GM12865 (cell line): ENCODE measurements at places on chromosomes 5 and 9.

GRCh38 chr9:93020771-93021670 lies 37.5 kb upstream of the SUSD3 start:
- DNase-seq, result no peak

GRCh38 chr5:43514471-43514815 lies 505 bp downstream of the C5orf34 start:
- DNase-seq, result no peak

DNA sequence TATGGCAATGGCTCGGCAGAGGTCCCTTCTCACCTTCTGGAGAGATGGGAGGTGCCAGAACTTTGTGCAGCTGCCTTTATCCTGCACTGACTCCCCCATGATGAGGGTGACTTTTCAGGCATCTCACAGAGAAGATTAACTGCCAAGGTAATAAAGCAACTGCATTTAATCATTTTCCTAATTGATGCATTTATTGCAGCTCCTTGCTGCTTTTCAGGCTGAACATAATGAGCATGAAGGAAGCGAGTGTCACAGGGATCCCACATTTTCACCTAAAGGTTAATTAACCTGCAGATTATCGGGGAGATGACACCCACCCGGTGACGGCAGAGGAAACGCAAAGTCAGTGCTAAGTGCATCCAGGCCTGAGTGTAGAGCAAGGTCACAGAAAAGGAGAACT lies 154.3 kb downstream of the ICE1 start:
- DNase-seq, result no peak

DNA sequence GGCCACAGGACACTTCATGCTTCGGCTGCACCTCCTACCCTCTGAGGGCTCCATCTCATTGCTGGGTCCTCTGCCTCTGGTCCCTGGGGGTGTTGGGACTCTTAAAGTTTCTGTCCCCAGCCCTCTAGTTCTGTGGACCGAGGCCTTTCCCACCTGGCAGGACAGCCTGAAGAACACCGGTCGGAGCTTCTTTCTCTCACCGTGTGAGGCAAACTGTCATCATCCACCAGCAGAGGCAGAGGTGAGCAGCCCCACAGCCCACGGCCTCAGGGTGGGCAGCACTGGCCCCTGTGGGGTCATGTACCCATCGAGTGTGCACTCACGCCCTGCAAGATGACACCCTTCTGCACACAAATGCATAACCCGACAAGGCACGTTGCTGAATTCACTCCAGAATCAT lies 49.9 kb downstream of the IRX2 start:
- no peak for DNase-seq

DNA sequence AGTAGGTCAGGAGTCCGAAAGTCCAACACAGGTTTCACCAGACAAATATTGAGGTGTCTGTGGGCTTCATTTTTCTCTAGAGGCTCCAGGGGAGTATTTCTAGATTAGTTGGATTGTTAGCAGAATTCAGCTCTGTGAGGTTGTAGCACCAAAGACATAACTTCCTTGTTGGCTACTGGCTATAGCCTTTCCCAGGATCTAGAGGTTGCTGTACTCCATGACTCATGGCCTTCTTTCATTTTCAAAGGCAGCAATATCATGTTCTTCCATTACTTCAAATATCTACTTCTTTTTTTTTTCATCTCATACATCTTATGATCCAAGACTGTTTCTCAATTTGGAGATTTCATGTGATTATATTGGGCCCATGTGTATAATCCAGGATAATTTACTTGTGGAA lies 404.0 kb upstream of the FAM174A start:
- no peak for DNase-seq

- DNase-seq, result no peak
Observed at GRCh38 chr9:120383999-120384924, 195.7 kb downstream of the CDK5RAP2 start.

DNA sequence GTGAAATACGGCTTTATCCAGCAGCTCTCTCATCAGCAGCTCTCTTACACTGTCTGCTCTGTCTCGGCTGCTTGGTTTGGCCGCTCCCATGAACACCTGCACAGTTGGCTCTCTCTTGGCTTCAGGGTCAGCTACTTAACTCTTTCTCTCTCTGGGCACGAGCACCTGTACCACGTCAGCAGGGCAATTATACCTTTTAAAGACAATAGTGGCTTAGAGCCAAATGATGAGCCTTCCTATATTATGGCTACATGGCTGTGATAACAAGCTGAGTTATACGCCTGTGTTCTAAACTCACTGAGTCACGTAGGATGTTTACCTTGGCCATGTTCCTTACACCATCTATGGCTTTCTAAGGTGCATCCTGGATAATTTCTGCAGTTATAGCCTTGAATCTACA lies 69.2 kb upstream of the CTNND2 start:
- DNase-seq, result no peak

DNA sequence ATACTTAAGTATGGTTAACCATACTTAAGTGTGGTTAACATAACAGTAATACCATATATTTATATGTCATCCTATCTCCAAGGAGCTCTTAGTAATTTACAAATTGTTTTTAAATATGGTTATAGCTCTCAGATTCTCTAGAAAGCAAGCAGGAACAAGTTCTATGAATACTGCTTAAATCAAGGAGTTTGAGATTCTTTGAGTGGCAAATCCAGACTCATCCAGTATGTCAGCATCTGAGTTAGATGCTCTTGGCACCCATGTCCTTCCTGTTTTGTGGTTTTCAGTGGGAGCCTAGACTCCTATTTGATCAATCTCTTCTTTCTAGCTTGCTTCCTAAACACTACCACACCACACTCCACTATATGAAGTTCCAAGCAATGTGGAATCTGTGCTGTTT lies 114.7 kb upstream of the GDNF start:
- DNase-seq, result no peak

GRCh38 chr5:111779922-111780292 lies 22.9 kb upstream of the NREP start:
- DNase-seq, result no peak

DNA sequence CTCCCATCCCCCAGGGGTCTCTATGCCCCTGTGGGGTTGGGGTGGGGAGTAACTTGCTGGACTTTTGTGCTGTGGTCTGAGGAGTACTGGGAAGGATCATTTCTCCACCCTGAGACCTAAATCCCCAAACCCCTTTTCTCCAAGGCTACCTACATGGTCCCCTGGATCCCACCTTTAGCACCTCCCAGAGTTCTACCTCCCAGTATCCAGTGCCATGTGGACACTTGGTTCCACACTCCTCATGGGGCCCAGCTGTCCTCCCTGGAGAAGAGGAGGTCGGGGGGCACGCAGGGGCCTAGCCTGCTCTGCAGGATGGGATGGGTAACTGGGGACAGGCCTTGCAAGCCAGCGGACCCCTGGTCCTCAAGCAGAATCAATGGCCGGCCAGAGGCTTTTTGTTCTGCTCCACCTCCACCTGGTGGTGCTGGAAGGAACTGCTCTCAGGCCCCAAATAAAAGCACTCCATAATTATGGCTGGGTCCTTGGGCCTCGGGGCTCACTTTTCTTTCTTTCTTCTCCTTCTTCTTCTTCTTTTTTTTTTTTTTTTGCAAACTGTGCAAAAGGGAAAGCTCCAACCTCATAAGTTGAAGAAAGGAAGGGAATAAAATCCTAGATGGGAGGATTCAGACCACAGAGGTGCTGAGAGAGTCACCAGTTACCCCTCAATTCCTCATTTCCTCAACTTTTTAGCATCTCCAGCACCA lies 68.4 kb downstream of the PSD2 start:
- DNase-seq, result peak; percentile 72

DNA sequence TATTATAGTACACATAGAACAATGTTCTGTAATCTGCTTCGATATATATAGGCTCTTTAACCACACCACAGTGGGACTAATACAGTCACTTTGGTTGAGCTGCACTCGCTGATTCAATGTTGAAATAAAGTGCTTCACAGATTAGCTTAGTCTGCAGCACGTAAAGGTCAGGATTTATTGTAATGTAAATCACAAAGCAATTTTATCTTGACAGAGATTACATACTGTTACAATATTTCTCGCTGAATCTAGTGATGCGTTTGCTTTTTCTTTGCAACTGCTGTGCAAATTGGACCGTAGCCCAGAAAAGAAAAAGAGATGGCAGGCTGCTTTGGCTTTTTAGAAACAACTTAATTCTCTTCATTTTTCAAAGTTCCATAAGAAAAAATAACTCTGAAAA lies 52.9 kb downstream of the CETN3 start:
- no peak for DNase-seq

DNA sequence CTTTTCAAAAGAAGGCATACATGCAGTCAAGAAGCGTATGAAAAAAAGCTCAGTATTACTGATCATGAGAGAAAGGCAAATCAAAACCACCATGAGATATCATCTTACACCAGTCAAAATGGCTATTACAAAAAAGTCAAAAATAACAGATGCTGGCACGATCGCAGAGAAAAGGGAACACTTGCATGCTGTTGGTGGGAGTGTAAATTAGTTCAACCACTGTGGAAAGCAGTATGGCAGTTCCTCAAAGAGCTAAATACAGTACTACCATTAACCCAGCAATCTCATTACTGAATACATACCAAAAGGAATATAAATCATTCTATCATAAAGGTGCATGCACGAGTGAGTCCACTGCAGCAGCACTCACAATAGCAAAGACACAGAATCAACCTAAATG lies 24.5 kb downstream of the RETREG1 start:
- DNase-seq, result no peak

- DNase-seq, result no peak
Observed at GRCh38 chr5:35046774-35047173, 975 bp downstream of the AGXT2 start.

DNA sequence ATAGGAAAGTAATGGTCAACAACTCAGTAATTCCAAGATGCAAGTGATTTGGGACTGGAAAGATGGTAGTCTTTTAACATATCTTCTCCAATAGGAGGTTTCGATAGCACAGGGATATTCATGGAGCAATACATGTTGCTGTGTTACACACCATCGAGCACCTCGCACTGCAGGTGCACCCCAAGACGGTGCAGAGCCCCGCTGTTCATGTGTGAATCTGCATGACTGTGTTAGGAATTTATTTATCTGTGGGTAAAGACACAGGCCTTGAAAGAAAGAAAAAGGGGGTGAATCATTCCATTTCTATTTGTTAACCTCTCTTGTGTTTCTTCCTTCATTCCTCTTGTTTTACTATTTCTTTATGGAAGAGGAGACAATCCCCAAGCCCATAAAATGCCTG lies 217.1 kb downstream of the EBF1 start:
- peak; percentile 17 for DNase-seq

DNA sequence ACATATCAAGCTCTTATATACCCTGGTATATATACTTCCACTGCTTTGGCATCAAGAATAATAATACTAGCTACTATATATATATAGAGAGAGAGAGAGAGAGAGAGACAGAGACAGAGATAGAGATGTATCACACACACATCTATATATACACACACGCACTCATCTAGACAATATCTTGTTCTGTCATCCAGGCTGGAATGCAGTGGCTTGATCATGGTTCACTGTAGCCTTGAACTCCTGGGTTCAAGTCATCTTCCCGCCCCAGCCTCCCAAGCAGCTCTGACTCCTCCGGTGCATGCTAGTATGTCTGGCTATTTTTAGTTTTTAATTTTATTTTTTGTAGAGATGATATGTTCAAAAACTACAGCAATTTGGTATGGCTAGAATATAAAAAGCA lies 22.5 kb downstream of the ANKHD1 start:
- DNase-seq, result no peak

DNA sequence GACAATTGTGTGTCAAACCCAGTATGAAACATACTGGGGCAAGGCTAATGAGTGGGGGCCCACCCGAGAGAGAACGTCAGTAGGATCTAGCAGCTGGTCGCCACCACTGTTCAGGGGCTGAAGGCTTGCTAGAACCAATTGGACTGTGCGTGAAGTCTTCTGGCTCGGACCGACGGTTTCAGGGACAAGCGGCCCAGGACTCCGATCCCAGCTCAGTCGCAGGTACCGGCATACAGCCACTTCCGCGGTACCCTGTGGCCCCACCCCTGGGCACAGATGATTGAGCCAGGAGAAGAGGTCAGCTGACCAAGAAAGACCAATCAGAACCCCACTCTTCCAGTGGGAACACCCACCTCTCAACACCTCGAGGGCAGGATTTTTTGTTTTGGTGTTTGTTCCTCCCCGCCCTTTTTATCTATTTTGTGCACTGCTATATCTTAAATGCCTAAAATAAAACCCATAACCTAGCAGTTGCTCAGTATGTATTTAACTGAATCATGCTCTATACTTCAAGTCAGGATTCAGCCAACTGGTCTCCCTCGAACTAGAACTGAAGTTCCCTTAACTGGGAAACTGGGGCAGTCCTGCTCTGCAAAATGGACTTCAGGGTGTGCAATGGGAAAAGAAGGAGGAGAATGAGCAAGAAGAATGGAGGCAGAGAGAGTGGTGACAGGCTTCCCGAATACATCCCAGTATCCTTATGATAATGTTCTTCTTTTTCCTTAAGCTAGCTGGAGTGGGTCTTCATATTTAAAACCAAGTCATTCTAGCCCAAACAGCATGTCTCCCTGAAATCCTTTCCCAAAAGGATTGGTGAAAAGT lies 21.1 kb upstream of the CPEB4 start:
- DNase-seq, result no peak

- no peak for DNase-seq
Observed at GRCh38 chr9:126016579-126017290, 269.6 kb downstream of the PBX3 start.

- DNase-seq, result no peak
Observed at GRCh38 chr5:6181147-6181729, 197.1 kb downstream of the MED10 start.

GRCh38 chr9:99399474-99399873 lies 177.4 kb downstream of the SEC61B start:
- no peak for DNase-seq

DNA sequence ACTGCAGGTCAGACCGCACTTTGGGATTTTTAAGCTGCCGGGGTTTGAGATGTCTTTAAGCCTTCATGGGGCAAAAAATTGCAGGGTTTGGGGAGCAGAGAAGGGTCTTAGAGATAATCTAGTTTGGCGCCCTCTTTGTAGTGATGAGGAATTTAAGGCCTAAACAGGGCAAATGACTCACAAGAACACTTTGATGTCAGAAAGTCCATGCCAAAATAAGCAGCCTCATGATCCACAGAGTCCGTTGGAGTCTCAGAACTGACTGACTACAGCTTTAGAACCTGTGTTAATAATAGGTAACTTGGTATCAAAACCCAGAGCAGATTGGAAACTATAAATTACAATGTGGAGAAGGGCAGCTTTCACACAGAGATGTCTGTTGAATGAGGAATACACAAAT lies 35.9 kb upstream of the PTGS1 start:
- no peak for DNase-seq

GRCh38 chr5:82346399-82347165 lies 68.4 kb upstream of the RPS23 start:
- no peak for DNase-seq
